ENCODE measurements at places on chromosomes 1 and 21. TPM values are rescaled to one million over a fixed set of nuclear protein-coding genes. Genes with fewer than 3 reads are reported as not detected.

- DNase-seq = no peak
Observed at GRCh38 chr1:94143809-94144176, 22.8 kb upstream of the ABCA4 start.

- no peak for DNase-seq
Observed at GRCh38 chr1:11784256-11784992, 21.3 kb downstream of the MTHFR start.

Gene HMGN2
- 438 TPM for polyA plus RNA-seq

GRCh38 chr1:162391790-162392563 is 10.4 kb downstream of the C1orf226 start:
- no peak for DNase-seq

DNA sequence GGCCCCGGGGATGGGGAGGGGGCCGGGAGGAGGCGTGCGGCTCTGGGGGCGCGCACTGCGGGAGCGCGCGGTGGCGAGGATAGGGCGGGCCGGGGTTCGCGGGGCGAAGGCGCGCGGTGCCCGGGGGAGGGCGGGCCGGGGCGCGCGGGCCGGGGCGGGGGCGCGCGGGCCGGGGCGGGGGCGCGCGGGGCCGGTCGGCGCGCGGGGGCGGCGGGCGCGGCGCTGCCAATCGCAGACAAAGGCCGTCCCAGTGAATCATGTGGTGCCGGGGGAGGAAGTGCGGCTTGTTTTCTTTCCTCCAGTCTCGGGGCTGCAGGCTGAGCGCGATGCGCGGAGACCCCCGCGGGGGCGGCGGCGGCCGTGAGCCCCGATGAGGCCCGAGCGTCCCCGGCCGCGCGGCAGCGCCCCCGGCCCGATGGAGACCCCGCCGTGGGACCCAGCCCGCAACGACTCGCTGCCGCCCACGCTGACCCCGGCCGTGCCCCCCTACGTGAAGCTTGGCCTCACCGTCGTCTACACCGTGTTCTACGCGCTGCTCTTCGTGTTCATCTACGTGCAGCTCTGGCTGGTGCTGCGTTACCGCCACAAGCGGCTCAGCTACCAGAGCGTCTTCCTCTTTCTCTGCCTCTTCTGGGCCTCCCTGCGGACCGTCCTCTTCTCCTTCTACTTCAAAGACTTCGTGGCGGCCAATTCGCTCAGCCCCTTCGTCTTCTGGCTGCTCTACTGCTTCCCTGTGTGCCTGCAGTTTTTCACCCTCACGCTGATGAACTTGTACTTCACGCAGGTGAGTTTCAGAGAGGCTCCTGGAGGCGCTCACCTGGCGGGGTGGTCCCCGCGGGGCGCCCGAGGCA is at the start of gene GPR137B:
GPR137B (plus strand) TSS at position 287 of the 851 bp plus-strand sequence; CDS start at position 371, 84 bp downstream.
- peak; percentile 62 for DNase-seq

Gene NEGR1
- 1.5 TPM for polyA plus RNA-seq

DNA sequence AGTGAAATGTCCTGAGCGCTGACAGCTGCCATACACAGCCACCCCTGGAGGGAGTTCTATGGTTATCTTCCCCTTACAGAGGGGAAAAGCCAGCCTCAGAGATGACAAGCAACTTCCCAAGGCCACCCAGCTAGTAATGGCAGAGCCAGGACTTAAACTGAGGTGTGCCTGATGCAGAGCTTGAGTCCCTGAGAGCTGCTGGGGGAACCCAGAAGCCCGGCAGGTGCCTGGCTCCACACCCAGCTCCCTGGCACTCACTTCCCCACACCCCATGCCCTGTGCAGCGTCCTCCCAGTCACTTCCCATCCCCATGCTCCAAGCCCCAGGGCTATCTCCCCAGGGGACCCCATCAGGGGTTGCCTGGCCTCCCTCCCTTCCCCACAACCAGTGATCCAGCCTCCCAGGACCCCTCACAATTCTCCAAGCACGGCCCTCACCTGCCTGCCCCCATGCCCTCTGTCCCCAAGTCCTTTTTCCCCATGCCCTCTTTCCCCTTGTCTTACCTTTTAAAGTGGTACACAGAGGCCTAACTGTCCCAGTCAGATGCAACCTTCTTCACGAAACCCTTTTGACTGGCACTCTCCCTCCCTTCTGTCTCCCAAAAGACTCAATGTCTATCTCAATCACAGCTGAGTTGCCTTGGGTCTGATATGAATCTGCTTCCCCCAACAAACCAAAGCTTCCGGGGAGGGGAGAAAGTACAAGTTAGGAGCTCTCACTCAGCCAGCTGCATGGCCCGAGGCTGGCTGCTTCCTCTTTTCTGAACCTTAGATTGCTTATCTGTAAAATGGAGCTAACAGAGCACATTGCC is 39.8 kb upstream of the LRP8 start:
- DNase-seq = no peak

GRCh38 chr1:220375715-220376114 is 103.5 kb upstream of the RAB3GAP2 start:
- no peak for DNase-seq

GRCh38 chr1:205928317-205928716 is 14.9 kb downstream of the SLC26A9 start:
- no peak for DNase-seq

DNA sequence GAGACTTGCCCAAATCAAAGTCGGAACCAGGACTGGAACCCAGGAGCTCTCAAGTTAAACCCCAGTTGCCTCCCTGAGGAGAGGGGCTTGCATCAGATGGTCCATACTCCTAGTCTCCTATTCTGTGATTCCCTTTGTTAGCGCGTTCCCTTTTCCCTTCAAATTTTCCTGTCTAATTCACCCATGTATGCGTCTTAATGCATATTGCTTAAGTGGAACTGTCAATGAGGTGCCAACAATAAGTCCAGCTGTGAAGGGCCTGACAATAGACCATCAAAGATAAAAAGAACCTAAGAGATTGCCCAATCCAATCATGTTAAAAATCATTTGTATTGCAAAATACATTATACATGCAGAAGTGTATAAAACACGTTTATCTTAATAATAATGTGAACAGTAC is 634 bp upstream of the SPATA6 start:
- no peak for DNase-seq

DNA sequence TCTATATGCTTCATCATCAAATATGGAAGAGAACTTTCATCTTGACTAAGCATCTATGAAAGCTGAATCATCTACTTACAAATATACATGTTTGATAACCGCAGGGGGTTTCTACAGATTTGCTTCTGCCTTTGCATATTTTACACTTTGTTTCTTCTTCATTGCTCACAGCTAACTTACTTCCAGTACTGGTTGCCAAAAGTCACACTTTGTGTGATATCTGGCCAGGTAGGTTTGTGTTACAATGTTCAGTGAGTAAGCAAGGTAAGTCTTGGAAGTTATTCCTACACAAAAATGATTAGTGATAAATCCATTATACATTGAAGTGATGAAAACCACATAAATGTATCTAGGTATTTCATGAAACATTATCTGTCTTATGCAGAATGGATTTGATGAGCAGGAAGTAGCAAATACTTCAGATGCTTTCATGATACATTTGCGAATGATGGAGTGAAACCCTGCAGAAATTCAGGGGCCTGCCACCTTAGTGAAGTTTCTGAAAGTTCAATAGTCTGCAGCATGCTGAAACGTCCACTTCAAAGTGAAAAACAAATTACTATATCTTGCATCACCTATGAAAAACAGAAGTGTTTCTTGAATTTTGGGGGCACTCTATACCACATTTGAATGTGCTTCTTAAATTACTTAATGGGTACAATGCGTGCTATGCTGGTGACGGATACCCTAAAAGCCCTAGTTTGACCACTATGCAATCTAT is 187.3 kb downstream of the ATP6V1G3 start:
- DNase-seq = no peak

Gene MROH9
- polyA plus RNA-seq = not detected

DNA sequence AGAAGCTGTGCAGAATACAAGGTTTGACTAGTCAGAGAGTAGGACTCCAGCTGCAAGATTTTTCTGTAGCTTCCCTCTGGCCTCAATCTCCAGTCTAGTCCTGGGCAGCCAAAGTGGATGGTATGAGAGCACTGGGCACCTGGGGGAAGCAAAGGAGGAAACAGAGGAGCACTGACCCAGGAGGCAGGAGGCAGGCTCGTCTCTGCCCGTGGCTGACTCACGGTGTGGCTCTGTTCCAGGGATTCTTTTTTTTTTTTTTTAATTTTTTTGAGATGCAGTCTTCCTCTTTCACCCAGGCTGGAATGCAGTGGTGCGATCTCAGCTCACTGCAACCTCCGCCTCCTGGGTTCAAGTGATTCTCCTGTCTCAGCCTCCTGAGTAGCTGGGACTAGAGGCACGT is 4.1 kb upstream of the NPPB start:
- no peak for DNase-seq

DNA sequence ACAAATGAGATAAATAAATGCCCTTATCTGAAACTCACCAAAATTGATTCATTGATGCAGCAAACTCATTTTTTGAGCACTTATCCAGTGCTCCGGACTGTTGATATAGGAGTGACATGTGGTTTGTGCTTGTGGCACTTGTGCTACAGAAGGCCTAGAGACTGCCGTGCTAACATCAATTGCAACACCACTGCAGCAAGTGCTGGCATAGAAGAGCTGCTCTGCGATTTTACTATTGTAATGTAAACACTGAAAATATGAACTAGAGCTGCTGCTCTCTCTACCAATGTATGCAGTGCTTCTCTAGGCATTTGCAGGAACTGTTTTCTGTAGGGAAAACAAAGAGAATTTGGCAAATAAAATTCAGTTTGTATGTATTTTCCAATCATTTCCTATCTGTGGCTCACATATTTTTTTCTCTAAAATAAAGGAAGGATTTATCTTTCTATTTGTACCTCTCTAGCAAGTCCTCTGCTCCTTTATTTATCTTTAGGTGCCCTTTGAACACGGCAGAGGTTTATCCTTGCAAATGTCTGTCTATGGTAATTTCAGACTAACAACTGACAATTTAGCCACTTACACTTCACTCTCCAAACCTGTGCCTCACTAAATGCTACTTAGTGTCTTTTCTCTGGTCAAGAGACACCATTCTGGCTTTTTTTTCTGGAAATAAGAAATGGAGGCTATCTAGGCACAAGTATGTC is 409.5 kb upstream of the ADGRL2 start:
- DNase-seq = no peak

DNA sequence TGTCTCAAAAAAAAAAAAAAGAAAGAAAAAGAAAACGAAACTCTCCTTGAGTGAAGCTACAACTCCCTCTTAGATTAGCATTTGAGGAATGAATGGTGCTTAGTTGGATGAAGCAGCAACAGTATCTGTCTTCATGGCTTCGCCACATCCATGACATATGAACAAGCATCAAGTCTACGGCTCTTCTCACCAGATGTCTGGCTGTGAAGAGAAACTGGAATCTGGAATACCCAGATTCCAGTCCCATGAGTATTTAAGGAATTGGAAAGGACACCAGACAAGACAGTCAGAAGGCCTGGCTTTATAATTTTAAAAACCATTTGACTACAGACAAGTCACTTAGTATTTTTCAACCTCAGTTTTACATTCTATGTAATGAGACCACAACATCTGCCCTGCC is 38.0 kb upstream of the TADA1 start:
- DNase-seq = no peak

- no peak for DNase-seq
Observed at GRCh38 chr1:6907201-6907600, 121.9 kb downstream of the CAMTA1 start.

DNA sequence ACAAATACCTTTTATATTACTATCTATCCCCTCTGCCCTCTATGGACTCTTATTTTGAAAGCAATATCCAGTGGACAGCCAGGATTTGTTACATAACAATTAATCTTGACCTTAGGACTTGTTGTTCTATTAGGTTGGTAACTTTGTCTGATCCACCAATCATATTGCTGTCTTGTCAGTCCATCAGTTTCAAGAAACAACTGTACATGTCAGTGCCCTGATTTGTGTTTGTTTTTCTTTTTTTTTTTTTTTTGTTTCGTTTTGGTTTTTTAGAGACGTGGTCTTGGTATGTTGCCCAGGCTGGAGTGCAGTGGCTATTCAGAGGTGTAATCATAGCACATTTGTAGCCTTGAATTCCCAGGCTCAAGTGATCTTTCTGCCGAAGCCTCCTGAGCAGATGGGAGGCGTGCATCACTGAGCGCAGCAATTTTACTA is 1.5 kb upstream of the SCP2 start:
- peak; percentile 59 for DNase-seq

- DNase-seq = no peak
Observed at GRCh38 chr1:116289193-116289592, 83.9 kb upstream of the ATP1A1 start.

DNA sequence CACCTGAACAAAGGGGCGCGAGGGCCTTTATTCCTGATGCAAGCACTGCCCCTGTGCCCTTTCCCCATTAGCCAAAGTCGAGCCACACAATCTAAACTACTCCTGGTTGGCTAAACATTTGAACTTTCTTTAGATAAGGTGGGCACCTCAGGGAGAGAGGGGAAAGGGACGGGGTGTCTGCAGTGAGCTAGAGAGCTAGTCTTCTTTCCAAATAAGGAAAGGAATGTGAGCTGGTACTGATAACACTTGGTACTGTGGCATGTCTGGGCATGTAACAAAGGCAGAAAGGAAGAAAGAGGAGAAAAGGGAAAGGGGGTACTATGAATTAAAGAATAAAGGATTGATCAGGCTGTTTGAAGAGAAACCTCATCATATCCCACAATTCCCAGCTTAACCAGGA is 62.8 kb downstream of the OVGP1 start:
- no peak for DNase-seq

Gene SHISAL2A
- polyA plus RNA-seq = not detected

Gene TSPEAR
- 0.42 TPM for polyA plus RNA-seq

Gene DCST1
- not detected for polyA plus RNA-seq

DNA sequence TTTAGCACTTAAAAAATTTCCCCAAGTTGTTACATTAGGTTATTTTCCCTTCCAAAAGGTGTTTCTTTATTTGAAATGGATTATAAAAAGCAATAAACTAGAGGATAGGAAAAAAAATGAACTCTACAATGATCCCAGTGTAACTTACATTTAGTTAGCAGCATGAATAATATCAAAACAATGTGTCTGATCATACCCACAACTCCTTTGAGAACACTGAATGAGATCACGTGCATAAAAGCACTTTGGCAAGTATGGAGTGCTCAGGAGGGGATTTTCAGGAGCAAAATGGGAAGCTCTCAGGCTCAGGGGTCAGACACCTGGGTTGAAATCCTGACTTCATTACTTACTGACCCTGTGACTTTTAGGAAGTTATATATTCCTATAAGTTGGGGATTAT is 369.7 kb upstream of the PROX1 start:
- no peak for DNase-seq

Gene LRRC7
- 1.6 TPM for polyA plus RNA-seq

Gene BMP8B
- polyA plus RNA-seq = 1.4 TPM

Gene NDUFV3
- polyA plus RNA-seq = 23.0 TPM

GRCh38 chr1:21955501-21956281 is 18.6 kb upstream of the HSPG2 start:
- no peak for DNase-seq

GRCh38 chr1:196910215-196910614 is 22.4 kb downstream of the CFHR4 start:
- no peak for DNase-seq
